Left hindlimb (tissue), 1 donor: ENCODE measurements at places on chromosomes 16 and 17.

GRCh38 chr16:29906520-29907244, 6.4 kb downstream of the ASPHD1 start:
- no peak for DNase-seq

DNA sequence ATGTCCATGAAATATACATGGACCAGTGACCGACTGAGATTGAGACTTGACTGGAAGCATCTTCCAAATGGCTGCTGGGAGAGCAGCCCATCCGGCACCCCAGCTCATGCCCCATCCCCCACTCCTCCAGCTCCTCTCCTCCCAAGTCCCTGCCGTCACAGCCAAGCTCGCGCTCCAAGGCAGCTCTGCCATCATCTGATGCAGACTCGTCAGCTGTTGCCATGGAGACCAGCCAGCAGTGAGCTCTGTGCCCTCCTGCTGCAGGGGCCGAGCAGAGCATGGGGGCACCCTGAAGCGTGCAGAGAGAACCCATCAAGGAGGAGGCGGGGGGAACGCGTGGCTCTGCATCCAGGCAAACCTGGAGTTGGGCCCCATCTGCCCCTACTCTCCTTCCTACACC, 74.5 kb upstream of the TNRC6C start:
- DNase-seq, result peak; percentile 73

- DNase-seq, result no peak
Measured at GRCh38 chr17:46025510-46026165, 26.6 kb downstream of the STH start.

- no peak for DNase-seq
Measured at GRCh38 chr16:25158401-25158800, 46.9 kb downstream of the LCMT1 start.

DNA sequence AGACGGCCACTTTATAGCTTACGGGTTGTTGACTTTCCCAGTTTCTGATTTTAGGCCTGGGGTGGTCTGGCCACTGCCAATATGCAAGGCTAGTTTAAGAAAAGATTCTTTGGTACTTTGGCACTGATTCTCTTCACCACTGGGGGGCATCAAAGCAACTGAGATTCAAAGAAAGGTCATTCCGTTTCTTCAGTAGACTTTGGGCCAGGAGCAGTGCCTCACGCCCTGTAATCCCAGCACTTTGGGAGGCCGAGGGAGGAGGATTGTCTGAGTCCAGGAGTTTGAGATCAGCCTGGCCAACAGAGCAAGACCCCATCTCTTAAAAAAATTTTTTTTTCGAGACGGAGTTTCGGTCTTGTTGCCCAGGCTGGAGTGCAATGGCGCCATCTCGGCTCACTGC, 53.0 kb downstream of the RPA1 start:
- DNase-seq, result no peak

- DNase-seq, result no peak
Measured at GRCh38 chr17:66142428-66142827, 49.5 kb downstream of the CEP112 start.

DNA sequence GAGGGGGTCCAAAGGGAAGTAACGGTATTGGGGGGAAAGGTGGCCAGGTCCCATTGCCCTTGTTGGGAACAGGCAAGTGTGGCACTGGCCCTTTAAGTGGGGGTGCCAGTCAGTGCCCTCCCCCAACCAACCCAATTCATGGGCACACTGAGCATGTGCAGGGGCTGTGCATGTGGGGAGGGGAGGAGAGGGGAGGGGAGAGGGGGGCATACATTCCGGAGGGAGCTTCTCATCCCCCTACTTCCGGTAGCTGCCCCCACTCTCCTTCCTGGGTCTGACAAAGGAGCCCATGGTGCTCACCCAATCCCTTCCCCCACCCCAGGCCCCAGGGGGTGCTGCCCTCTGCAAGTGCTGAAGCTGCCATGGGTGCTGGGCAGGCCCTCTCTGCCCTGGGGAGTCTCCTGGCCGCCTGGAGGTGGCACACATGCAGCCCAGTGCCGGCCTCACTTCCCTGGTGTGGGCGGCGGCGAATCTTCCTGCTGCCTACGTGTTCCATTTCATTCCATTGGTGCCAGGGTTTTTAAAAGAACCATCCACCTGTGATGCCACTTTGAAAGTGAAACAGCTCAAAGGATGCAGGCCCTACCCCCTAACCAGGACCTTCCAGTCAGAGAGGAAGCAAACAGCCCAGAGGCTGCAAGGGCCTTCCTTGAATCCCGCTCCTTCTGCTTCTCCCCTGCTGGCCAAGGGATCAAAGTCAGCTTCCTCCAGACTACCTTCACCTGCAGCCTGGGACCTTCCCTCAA, 11.0 kb downstream of the HEXIM2 start:
- peak; percentile 85 for DNase-seq

DNA sequence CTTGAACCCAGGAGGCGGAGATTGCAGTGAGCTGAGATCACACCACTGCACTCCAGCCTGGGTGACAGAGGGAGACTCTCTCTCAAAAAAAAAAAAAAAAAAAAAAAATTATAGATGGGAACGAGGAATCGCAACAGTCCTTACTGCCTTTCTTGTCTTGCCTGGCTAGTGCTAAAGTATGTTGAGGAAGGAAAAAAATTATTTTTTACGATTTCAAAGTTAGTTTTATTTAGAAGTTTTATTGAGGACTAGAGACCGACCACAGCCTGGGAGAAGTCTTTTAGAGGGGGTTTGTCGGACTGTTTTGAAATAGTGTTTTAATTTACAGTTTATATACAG, 15.8 kb upstream of the DNAH17 start:
- DNase-seq, result no peak

- no peak for DNase-seq
Measured at GRCh38 chr16:57773019-57773418, 29.3 kb downstream of the KIFC3 start.

GRCh38 chr17:56594320-56595107, 1.0 kb downstream of the NOG start:
- peak; percentile 50 for DNase-seq

DNA sequence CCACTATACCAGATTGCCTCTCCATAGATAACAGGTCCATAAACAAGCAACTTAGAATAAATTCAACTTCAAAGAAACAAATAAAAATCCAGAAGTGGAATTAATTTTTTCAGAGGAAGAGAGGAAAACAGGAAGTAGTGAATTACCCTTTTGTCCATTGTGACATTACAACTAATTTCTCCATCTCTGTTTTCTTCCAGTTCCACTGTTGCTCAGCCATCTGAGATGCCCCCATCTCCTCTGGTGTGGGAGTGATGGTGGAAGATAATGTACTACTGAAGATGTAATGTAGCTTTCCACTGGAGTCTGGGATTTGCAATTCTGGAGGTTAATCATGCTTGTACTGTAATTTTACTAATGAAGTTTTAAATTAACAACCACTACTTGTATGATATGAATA, 124.6 kb upstream of the TMEM97 start:
- no peak for DNase-seq

GRCh38 chr16:38941-39892, 14.2 kb downstream of the POLR3K start:
- DNase-seq, result no peak

- no peak for DNase-seq
Measured at GRCh38 chr17:39294060-39294459, 68.3 kb upstream of the STAC2 start.

- DNase-seq, result no peak
Measured at GRCh38 chr17:79850571-79851460, 11.6 kb upstream of the CBX4 start.

GRCh38 chr16:87790292-87791100, 24.7 kb upstream of the KLHDC4 start:
- no peak for DNase-seq

DNA sequence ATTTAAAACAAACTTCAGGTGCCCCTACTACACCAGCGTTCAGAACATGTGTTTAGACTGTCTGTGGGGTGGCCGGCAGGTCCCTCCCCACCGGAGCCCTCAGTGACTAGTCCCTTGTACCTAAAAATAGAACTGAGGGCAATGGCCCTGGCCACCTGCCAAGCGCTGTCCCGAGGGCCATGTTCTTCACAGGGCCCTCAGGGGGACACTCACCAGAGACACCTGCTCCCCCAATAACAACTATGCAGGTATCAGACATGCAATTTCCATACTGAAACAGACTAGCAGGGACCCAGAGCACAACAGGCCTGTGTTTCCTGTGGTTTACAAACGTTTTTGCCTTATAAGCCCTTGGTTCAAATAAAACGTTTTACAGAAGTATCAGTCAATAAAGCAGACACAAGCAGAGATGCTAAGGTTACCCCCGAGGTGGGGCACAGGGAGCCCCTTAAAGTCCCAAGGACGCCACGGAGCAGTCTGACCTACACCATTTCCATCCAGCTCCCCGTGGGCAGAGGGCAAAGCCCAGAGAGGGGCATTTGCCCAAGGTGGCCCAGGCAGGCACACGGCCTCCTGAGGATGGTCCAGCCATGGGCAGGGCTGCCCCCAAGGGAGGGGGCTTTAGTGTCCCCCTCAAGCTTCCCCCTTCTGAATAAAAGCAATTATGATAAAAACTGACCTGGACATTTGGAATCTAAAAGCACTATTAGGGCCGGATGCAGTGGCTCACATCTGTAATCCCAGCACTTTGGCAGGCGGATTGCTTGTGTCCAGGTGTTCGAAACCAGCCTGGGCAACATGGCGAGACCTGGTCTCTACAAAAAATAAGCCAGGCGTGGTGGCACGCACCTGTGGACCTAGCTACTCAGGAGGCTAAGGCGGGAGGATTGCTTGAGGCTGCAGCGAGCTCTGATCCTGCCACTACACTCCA, 896 bp upstream of the MYLK3 start:
- no peak for DNase-seq

GRCh38 chr16:66408163-66409048, 18.7 kb upstream of the BEAN1 start:
- DNase-seq, result no peak

DNA sequence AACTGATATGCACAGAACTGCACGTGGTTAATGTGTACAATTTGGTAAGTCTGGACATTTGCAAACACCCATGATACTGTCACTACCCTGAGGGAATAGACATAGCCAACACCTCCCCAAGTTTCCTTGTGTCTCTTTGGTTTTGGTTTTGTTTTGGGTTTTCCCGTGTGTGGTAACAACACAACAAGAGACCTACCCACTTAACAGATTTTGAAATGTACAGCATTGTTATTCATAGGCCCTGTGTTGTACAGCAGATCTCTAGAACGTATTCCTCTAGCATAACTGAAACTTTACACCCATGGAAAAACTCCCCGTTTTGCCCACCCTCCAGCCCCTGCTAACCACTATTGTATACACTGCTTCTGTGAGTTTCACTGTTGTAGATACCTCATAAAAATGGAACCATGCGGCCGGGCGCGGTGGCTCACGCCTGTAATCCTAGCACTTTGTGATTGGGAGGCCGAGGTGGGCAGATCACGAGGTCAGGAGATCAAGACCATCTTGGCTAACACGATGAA, 76.3 kb upstream of the TBC1D3K start:
- DNase-seq, result no peak

- DNase-seq, result no peak
Measured at GRCh38 chr17:50319306-50320004, 26.5 kb upstream of the XYLT2 start.

DNA sequence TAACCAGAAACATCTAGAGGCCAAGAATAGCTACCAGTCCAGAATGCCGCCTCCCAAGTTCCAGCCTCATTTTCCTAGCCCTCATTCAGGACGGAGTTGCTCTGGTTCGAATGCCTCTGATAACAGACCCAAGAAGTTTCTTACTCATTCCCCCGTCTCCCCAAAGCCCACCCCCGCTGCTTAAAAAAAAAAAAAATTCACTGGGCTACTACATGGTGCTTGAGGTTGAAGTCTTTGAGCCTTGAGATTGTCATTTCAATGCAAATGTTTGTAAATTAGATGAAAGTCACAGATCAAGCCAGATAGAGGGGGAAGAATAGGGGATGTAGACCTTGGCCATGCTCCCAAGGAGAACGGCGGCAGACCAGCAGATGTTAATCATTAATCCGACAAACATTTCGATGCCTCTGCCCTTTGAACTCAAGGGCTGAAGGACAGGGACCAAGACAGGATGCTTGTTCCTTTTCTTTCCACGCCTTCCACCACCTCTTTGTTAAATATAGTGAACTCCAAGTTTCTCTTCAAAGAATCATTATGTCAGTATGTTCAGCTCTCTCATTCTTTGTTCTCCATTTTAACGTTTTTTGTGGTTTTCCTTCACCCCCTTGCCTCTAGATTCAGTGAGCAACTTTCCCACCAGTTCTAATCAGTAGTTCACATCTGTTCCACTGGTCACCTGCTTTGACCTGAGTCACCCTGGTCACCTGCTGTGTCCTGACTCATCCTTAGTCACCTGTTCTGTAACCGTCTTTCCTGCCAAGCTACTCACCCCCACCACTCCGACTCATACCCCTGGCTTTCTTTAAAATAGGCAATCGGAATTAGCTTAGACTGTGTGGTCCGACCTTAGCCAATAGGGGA, 190.3 kb downstream of the CPPED1 start:
- no peak for DNase-seq

- no peak for DNase-seq
Measured at GRCh38 chr17:73911726-73912372, 267.6 kb upstream of the SDK2 start.

DNA sequence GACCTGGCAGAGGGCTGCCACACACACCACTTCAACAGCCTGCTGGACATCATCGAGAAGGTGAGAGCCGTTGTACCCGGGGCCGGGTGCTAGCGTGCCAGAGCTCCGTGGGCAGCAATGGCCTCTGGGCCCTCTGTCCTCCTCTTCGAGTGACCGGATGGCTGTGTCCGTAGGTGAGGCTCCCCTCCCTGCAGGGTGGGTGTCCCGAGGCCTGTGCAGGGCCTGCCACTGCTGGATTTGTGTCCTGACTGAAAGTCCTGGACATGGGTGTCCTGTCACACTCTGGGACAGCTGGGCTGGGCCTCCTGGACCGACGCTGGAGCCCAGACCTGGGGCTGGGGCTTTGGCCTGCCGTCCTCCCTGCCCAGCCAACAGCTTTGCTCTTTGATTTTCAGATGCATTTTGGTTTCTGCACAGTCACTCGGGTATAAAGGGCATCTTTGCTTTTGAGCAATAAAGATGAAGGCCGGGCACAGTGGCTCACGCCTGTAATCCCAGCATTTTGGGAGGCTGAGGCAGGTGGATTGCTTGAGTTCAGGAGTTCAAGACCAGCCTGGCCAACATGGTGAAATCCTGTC, 16.7 kb downstream of the TSC2 start:
- peak; percentile 21 for DNase-seq

GRCh38 chr17:71168053-71168741, 952.6 kb upstream of the SOX9 start:
- no peak for DNase-seq

GRCh38 chr17:41392278-41392677, 5.1 kb downstream of the KRT31 start:
- DNase-seq, result no peak
